HFFc6 (cell line): ENCODE measurements at places on chromosomes 1 and 21. TPM values are rescaled to one million over a fixed set of nuclear protein-coding genes. Genes with fewer than 3 reads are reported as not detected.

GRCh38 chr21:17784604-17785402, 34.4 kb downstream of the C21orf91 start:
- no peak for DNase-seq
- H3K36me3 ChIP-seq: peaks cover 25% of the 10 kb centered on the region
- no peak overlapping the region for H3K27ac ChIP-seq
- H3K4me1 ChIP-seq: peaks cover 9% of the 10 kb centered on the region; the same call in 1 of the 2 replicates

GBP4 gene
- 0.26 and 0.29 TPM in 2 replicates for total RNA-seq

DNA sequence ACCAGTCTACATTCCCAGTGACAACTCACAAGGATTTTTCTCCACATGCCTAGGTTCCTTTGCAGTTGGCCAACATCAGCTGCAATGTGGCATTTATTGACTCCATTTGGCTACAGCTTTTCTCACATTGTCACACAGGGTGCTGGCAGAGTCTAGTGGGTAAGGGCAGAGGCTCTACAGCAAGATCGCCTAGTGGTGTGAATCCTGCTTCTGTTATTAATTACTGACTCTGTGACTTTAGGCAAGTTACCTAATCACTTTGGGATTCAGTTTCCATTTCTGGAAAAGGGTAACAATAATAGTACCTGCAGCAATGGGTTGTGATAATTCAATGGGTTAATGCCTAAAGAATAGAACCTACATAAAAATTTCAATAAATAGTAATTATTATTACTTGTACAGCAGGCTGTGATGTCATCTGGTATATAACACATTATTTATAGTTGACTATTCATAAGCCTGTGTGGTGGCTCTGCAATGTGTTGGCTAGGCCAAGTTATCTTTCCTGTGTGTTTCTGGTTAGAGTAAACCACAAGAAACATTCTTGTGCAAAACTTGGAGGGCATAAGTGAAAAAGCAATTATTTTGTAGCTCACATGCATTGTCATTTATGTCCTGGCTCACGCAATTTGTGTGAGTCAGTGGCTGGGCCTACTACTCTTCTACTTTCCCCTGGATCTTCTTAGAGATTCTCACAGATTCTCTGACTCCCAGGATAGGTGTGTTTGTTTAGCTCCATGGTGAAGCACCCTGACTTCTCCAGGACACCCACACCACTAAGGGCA, 59.5 kb downstream of the PTGS2 start:
- H3K27me3 ChIP-seq: no peaks in the 10 kb centered on the region
- peak; percentile 96 for DNase-seq
- H3K36me3 ChIP-seq: no peaks in the 10 kb centered on the region
- H3K27ac ChIP-seq: peak overlapping the region; percentile 80
- no peak overlapping the region for H3K4me3 ChIP-seq

GRCh38 chr1:83011265-83011664, 987.7 kb downstream of the TTLL7 start:
- H3K27me3 ChIP-seq: no peaks in the 10 kb centered on the region
- H3K4me3 ChIP-seq: no peak overlapping the region
- H3K36me3 ChIP-seq: no peaks in the 10 kb centered on the region
- no peaks in the 10 kb centered on the region for H3K4me1 ChIP-seq
- DNase-seq: no peak
- H3K27ac ChIP-seq: no peak overlapping the region

OR2T6 gene
- total RNA-seq: not detected in 3 replicates

GRCh38 chr1:107124694-107125093, 16.1 kb upstream of the NTNG1 start:
- H3K4me1 ChIP-seq: no peaks in the 10 kb centered on the region
- no peak overlapping the region for H3K4me3 ChIP-seq
- H3K36me3 ChIP-seq: no peaks in the 10 kb centered on the region

GRCh38 chr1:152752225-152752624, 5.6 kb upstream of the KPRP start:
- DNase-seq: peak; percentile 80
- peaks cover 9% of the 10 kb centered on the region; the same call in 1 of the 2 replicates for H3K4me1 ChIP-seq

DNA sequence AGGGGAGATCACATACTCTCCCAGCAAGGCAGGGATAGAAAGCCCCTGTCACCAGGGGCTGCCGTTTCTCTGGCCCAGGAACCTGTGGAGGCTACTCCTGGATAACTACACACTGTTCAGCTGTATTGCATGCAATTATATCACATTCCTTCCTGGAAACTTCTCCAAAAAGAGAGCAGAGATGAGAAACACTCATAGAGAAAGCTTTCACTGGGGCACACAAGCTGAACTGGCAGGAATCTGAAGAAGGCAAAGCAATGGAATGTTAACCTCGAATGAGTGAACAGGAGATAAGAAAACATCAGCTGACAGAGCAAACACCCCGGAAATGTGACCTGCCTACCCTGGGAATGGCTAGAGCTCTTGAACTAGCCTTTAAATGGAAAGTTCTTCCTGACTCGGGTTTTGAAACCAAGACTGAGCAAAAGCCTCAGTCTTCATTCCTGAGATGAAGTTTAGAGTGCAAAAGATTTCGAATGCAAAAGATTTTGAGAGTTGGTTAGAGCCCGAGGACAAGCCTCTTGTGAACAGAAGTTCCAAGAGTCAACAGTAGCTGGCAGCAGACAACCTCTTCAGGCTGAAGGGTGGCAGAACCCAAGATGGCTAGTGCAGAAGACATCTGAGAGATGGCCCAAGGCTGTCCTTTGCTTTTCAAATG, 32.3 kb downstream of the CCN1 start:
- DNase-seq: peak; percentile 92
- H3K4me3 ChIP-seq: peak overlapping the region; percentile 78
- H3K4me1 ChIP-seq: peaks cover 95% of the 10 kb centered on the region

GRCh38 chr1:61605607-61606321, 119.2 kb downstream of the TM2D1 start:
- H3K4me3 ChIP-seq: peak overlapping the region; percentile 59
- DNase-seq: peak; percentile 41
- H3K36me3 ChIP-seq: no peaks in the 10 kb centered on the region

DNA sequence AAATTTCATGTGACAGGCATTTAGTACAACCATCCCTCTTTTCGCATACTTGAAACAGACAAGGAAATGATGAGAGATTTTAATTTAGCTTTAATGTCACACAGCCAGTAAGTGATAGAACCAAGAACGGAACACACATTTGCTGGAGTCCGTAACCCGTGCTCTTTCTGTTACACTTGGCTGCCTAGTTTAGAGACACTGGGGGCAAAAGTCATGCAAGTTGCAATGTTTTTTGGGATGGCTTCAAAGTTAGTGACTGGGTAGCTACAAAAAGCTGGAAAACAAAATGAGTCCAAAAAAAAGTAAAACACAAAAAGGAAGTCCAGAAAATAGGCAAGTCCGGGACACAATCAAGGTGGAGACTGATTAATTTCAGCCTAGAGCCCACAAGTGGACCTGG, 5.9 kb downstream of the NID1 start:
- no peak for DNase-seq
- no peaks in the 10 kb centered on the region for H3K27me3 ChIP-seq
- H3K4me1 ChIP-seq: peaks cover 46% of the 10 kb centered on the region
- peak overlapping the region; percentile 79 for H3K4me3 ChIP-seq

- H3K4me1 ChIP-seq: peaks cover 59% of the 10 kb centered on the region
- peak; percentile 80 for DNase-seq
- H3K36me3 ChIP-seq: no peaks in the 10 kb centered on the region
- H3K27ac ChIP-seq: peak overlapping the region; percentile 40; the same call in 1 of the 2 replicates
- H3K4me3 ChIP-seq: no peak overlapping the region
These were observed 2.0 kb downstream of the KCNJ15 start for GRCh38 chr21:38258521-38259485.

DNA sequence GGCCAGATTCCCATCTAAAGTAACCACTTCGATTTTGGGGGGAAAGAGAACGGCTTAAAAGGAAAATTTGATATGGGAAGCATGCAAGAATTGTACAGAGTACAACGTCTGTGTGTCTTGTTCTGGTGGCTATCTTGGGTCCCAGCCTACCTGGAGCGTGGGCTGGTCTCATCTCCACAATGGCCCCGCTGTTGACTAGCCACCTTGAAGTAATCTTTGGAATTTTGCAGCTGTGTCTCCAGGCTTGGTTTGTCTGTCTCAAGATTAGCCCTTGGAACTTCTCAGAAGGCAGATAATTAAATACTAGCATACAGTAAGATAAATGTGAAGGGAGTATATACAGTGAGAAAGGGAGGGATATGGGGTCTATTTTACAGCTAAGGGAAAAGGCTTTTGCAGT, 1.3 kb upstream of the CC2D1B start:
- peak overlapping the region; percentile 15; the same call in 1 of the 2 replicates for H3K4me3 ChIP-seq
- no peak overlapping the region for H3K27ac ChIP-seq
- peaks cover 2% of the 10 kb centered on the region for H3K27me3 ChIP-seq
- DNase-seq: no peak
- H3K4me1 ChIP-seq: peaks cover 35% of the 10 kb centered on the region

- H3K36me3 ChIP-seq: no peaks in the 10 kb centered on the region
- DNase-seq: no peak
- H3K27me3 ChIP-seq: no peaks in the 10 kb centered on the region; the same call in none of the 2 replicates
- no peak overlapping the region for H3K27ac ChIP-seq
- H3K4me1 ChIP-seq: peaks cover 27% of the 10 kb centered on the region
- H3K4me3 ChIP-seq: no peak overlapping the region
These were observed 5.0 kb downstream of the ATXN7L2 start for GRCh38 chr1:109488696-109489095.

RGS1 gene
- not detected in 2 replicates for total RNA-seq

SLC1A7 gene
- 0.15 TPM in 1 of 3 replicates, not detected in the others for total RNA-seq

DNA sequence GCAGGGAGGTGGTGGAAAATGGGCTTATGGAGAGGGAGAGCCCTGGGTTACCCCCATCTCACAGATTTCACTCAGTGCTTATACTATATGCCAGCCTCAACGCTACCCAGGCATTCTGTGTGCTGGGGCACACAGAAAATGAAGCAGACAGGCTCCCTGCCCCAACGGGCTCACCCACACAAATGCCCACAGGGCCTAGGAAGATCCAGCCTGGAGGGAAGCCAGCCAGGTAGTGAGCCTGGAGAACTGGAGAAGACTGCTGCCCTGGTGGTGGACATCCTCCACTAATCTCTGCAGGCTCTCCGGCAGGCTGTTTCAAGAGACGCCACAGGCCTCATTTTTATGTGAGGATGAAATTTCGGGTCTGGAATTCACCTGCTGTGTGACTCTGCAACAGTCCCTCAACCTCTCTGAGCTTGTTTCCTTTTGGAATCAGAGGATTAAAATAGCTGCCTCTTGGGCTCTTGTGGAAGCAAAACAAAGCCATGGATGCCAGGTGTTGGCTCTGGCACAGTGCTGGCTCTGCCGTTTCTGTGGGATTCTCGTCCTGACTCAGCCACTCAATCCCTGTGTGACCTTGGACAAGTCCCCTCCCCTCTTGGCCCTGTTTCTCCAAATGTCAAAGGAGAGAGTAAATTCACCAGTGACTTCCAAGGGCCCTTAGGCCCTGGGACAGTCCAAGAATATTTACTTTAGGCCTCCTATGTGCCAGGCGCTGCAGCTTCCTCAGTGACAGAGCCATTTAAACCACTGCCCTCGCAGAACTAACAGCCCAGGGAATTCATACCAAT, 3.6 kb downstream of the PAQR7 start:
- H3K27me3 ChIP-seq: no peaks in the 10 kb centered on the region; the same call in 1 of the 2 replicates
- no peak overlapping the region for H3K27ac ChIP-seq
- no peak for DNase-seq
- H3K4me3 ChIP-seq: no peak overlapping the region
- peaks cover 20% of the 10 kb centered on the region for H3K4me1 ChIP-seq
- no peaks in the 10 kb centered on the region for H3K36me3 ChIP-seq

- peaks cover 10% of the 10 kb centered on the region; the same call in 1 of the 2 replicates for H3K27me3 ChIP-seq
- H3K27ac ChIP-seq: no peak overlapping the region
- no peak overlapping the region for H3K4me3 ChIP-seq
- H3K36me3 ChIP-seq: no peaks in the 10 kb centered on the region
- H3K4me1 ChIP-seq: no peaks in the 10 kb centered on the region
- no peak for DNase-seq
These were observed 15.1 kb upstream of the TAS1R2 start for GRCh38 chr1:18874600-18874999.

GRCh38 chr1:218467101-218468072, 122.3 kb downstream of the TGFB2 start:
- H3K4me1 ChIP-seq: peaks cover 58% of the 10 kb centered on the region
- peak; percentile 89 for DNase-seq
- H3K27ac ChIP-seq: peak overlapping the region; percentile 71
- H3K27me3 ChIP-seq: no peaks in the 10 kb centered on the region
- peak overlapping the region; percentile 36 for H3K4me3 ChIP-seq
- no peaks in the 10 kb centered on the region for H3K36me3 ChIP-seq

DNA sequence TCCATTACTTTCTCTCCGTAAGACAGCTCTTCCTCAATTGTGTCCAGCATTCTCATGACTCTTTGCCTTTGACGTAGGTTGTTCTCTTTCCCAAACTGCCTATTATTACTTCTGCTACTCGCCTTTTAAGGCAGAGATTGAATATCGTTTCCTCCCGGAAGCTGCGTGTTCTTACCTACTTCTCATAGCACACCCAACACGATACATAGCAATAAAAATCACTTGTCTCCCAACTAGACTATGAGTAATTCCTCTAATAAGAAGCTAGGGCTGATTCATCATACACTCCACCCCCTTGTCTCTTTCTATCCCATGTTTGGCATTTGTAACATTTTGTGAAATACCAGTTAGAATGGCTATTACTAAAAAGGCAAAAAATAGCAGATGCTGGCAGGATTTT, 55.8 kb upstream of the SGIP1 start:
- DNase-seq: peak; percentile 93
- H3K4me3 ChIP-seq: peak overlapping the region; percentile 59
- H3K4me1 ChIP-seq: peaks cover 55% of the 10 kb centered on the region
- peaks cover 34% of the 10 kb centered on the region for H3K36me3 ChIP-seq
- H3K27me3 ChIP-seq: no peaks in the 10 kb centered on the region; the same call in 1 of the 2 replicates

PALMD gene
- total RNA-seq: not detected in 3 replicates

GRCh38 chr1:51044834-51045233, 57.2 kb upstream of the C1orf185 start:
- H3K4me1 ChIP-seq: no peaks in the 10 kb centered on the region
- no peak overlapping the region for H3K27ac ChIP-seq
- H3K36me3 ChIP-seq: no peaks in the 10 kb centered on the region
- no peaks in the 10 kb centered on the region; the same call in 1 of the 2 replicates for H3K27me3 ChIP-seq
- peak; percentile 10 for DNase-seq

DNA sequence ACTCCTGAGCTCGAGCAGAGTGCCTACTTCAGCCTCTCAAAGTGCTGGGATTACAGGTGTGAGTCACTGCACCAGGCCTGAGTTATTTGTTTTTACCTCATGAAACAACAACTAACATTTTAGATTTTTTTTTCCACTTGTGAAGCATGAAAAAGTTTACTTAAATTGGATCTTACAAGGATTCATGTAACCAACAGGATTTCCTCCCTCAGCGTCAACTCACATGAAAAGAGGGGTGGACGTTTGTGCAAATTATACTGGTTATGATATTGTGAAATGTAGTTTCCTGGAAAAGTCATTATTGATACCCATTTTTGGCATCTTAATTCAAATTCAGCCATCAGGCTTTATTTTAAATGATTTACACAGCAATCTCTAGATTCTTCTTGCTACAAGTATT, 6.5 kb downstream of the CNST start:
- H3K27ac ChIP-seq: peak overlapping the region; percentile 31; the same call in 1 of the 2 replicates
- no peak for DNase-seq
- peaks cover 39% of the 10 kb centered on the region for H3K36me3 ChIP-seq

RNU1-1 gene
- total RNA-seq: 1,382 and 2,394 TPM in 2 replicates
